ENCODE measurements at places on chromosomes 3 and 15. TPM values are rescaled to one million over a fixed set of nuclear protein-coding genes. Genes with fewer than 3 reads are reported as not detected.

Gene KNL1
- total RNA-seq = 1.8 TPM

Gene COL6A5
- total RNA-seq = not detected

Gene IL17RE
- 11.5 TPM for total RNA-seq

Gene SPESP1
- total RNA-seq = 5.1 TPM

Gene GRAMD2A
- 0.16 TPM for total RNA-seq

GRCh38 chr15:67091980-67092677 lies 26.7 kb downstream of the SMAD3 start:
- DNase-seq = no peak

DNA sequence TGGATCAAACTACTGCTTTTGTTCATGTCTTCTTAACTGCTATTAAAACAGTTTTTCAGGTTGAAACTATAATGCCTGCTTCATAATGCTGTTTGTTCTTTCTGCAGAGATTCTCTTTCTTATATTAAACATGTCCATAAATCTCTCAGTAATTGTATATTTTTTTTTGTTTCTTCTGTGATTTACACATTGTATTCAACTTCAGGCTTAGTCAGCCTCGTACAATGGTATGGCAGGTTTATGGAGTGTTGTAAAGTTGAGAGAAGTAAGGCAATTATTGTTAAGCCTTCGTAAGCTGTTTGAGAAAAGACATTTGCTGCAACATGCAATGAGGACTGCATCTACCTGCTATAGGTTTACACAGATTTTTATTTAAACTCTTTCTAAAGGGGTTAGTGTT lies 977.1 kb downstream of the DIPK2A start:
- DNase-seq = no peak

DNA sequence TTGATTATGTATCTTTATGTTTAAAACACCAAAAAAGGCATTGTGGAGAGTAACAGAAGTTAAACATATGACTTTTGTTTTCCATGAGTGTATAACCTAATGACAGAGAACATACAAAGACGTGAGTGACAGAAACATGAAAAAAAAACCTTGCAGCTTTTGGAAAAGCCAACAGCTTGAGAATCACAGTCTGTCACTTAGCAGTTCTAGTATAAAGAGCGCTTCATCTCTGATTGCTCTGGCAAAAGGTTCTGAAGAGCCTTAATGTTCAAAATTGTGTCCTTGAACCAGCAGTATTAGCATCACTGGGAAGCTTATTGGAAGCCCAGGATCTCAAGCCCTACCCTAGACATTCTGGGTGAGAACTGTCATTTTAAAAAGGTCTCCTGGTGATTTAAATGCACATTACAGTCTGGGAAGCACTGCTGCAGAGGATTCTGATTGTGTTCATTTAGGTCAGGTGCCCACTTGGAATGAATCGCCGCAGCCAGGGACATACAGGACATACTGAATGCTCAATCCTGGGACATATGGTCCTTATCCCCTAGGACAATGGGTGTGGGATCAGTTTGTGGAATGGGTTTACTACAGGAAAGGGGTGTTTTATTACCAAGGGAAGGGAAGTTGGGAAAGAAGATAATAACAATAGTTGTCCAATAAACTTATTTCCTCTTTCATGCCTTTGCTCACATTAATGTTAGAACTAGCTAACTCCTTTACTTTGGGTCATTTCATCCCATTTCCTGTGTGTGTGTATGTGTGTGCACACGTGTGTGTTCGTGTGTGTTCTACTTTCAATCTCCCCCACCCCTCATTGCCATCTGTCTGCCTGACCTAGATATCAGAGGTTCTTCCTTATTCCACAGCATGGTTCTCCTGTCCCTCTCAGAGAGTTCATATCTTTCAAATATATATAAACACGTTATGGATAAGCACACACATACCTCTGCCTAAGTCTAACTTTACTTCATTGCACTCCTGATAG lies 55.0 kb downstream of the LRRC49 start:
- no peak for DNase-seq

DNA sequence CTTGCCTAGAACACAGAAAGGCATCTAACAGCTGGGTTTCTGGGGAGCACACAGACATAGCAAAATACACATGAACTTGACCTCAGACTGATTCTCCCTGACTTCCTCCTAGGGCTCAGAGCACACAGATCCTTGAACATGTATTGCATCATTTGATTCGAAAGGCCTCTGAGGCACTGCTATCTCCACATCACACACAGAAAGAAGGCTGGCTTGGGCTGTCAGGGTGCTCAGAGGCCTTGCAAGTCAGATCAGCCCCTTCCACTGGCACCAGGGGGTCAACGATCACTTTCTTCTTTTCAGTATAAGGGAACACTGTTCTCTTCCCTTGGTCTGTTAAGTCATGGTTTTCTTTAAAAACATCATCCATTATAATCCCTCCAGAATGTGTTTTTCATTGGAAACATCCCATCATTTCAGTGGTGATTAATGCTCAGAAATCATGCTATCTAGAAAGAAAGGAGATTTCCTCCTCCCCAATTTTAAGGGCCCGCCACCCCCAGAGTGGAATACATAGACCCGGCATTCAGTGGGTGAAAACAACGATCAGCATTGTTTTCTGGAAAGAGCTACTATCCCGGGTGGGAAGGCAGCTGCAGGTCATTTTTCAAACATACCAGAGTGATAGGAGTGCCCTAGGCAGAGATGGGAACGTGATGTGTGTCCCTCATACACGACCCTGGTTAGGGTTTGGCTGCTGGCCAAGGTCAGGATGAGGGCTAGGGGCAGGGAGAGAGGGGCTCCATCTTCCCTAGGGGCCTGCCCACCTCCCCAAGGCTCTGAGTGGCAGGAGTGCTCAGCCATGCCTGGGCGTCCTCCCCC lies 253.3 kb upstream of the LYSMD4 start:
- no peak for DNase-seq

DNA sequence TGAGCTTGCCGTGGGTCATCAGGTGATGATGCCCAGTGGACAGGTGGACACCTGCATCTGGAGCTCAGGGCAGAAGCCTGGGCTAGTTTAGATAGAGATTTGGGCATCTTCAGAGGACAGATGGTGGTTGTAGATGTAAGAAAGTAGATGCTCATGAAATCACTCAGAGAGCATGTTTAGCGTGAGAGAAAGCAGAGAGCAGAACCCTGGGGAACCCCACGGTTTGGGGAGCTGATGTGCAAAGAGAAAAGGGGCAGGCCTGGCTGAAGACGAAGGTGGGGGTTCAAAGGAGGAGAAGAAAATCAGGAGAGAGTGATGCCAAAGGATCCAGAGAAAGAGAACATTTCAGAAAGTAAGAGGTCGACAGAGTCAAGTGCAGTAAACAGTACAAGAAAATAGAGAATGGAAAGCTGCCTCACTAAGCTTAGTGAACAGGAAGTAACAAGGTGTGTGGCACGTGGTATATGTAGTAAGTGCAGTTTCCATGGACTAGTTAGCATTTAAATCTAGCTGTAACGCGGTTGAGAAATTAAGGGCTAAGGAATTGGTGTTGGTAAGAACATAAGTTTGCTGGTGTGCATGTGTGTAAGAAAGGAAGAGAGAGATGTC lies 13.5 kb downstream of the TIGIT start:
- DNase-seq = no peak

DNA sequence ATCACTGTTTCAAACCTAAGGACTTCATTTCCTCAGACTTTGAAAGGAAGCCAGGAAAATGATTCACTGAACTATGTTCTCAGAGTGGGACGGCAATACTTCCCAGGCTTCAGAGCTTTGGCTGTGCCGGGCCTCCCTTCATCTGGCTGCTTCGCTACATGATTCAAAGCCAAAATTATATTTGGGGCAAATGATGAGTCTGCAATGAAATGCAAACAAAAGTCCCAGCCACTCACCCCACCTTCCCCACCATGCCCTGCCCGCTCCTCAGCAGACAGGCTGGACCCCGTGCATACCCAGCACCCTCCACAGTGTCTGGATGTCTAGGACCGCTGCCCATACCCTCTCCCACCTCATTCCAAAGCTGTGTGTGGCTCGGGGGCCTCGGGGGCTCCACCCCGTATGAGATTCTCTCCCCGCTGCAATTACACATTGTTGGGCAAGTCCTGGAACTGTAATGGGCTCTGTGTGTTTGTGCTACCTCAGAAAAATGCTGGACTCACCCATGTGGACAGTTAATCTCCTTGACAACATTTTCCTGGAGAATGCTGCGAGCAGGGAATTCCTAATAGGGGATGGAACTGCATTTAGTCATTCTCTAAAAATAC lies 32.2 kb downstream of the ATP10A start:
- DNase-seq = no peak

DNA sequence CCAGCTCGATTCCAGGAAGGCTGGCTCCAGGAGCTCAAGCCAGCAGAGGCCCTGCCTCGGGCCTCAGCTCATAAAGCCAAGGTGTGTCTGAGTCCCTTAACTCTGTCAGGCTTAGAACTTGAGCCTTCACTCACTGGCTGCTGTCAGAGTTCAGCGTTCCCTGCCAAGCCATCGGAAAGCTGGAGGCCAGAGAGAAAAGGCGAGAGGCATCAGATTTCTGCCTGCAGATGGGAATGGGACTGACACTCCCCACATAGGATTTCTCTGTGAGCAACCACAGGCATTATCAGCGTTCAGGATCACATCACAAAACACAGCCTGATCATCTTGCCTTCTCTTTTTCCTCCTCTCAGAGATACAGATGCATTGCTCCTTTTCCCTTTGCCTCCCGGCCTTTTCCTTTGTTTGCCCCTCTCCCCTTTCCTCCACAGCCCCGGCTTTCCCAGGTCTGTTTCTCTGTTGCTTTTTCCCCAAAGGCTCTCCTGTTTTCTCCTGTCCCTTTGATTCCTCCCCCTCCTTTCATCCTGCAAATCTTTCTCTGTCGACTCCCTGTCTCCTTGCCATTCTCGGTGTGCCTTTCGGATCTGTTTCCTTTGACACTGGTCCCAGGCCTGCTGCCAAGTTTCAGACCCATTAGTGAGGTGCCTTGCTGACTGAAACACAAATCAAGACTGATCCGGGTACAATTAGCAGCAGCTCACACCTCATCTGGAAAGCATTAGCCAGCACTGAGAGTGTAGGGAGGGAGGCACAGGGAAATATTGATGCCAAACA lies 44.5 kb upstream of the BOC start:
- peak; percentile 56 for DNase-seq

DNA sequence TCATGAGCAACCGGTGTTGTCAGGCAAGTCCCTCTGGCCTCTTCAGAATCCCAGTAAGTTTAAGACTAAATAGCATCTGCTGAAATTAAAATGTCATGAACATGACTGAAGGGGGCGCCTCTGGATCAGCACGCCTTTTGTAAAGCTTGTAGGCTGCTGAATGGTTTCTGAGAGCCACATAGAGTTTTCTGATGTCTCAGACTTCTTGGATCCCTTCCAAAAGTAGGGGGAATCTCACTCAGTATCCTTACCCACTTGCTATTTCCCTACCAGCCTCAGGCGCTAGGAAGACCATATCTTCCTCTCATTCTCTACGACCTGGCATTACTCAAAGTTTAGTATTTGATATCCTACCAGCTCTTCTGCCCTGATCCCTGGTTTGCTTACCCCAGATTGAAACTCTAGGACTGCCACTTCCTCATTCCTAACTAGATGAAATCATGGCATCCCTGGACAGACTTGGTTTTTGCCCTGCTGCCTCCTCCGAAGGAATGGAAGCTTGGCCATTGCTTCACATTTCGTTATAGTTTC lies 62.7 kb upstream of the CD47 start:
- no peak for DNase-seq

DNA sequence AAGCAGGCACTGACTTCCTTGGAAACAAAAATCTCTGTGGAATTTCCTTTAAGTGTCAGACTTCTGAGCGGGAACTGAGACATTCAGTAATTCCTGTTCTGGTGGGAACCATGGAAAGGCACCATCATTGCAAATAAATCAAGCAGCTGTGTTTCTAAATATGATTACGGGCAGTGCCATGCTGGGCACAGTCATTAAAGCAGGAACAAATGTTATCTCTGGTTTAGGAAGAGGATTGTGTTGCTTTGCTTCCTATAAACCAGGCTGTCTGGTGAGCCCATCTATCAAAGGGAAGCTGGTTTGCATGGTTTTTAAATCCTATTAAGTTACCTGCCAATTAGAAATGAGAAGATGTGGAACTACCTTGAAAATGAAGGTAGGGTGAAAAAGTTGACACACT lies 86.7 kb downstream of the EBLN2 start:
- no peak for DNase-seq

- no peak for DNase-seq
Observed at GRCh38 chr15:101488300-101489164, 975 bp downstream of the PCSK6 start.

- no peak for DNase-seq
Observed at GRCh38 chr15:80733460-80733859, 38.4 kb downstream of the ABHD17C start.

Measured in breast epithelium (tissue), 4 donors.